ENCODE measurements at places on chromosomes 11 and 22.
A peak's percentile ranks its signal among the peaks of the same experiment; 100 is the strongest.

DNA sequence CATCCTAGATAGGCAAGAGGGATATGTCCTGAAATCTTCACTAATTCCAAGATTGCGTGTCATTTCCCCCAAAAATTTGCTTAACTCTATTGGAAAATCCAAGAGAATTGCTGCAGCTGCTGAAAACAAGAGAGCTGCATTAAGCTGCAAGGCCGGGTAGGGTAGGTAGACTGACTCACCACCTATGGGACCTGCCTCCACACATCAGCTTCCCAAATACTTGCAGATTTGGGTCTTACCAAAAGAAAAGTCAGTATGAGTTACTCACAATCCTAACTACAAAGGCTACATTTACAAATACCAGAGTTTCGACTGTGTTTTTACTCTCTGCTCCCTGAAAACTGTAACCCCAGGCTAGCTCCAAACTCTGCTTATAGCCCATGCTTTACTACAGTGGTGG lies 142.5 kb upstream of the TEAD1 start:
- peak; percentile 41 for DNase-seq

GRCh38 chr11:102469196-102469821 lies 16.7 kb upstream of the TMEM123 start:
- DNase-seq, result peak; percentile 85

DNA sequence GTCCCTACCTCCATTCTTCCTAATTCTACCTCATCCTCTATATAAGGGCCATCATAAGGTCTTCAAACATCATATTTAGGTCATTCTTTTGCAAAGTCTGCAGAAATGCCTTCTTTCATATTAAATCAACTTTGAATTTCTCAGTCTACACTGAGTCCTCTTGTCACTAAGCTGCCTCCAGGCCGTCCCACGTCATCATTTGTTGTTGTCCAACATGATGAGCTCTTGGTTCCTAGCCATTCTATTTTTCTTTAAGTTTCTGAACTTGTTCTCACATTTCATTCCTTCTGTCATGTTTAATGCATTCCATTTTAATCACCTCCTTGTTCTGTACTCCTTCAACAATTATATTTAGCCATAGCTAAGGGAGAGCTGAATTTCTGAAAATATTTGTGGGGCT lies 59.2 kb upstream of the PGR start:
- no peak for DNase-seq

- DNase-seq, result no peak
Measured at GRCh38 chr22:48607901-48608662, 1219.6 kb downstream of the BRD1 start.

DNA sequence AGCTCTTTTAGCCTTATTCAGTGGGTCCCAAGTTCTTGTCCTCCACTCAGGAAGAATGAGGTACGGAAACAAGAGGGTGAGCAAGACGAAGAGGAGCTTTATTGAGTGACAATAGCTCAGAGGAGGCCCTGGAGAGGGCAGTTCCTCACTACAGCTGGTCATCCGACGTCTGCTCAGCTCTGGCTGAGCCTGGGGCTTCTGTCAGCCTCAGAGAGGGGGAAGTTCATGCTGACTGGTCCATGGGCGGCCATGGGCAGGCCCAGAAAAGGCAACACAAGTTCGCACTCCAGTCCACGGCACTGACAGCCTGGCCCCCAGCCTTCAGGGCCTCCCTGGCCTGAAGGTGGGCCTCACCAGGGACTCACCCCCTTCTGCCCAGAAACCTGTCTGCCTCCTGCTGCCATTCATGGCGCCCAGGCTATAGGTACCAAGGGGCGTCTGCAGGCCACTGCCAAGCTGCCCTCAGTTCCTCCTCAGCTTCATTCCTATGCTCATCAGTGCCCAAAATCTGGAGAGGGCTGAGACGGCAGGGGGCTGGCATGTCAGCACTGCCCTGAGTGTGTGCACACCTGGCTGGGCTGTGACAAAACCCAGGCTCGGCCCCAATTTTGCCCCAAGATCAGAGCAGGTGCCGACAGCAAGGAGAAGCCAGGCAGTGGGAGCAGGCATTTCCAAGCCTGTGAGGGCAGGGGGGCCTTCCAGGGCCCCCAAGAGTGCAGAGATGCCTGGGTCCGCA lies 21.7 kb upstream of the KIAA0930 start:
- DNase-seq, result no peak

DNA sequence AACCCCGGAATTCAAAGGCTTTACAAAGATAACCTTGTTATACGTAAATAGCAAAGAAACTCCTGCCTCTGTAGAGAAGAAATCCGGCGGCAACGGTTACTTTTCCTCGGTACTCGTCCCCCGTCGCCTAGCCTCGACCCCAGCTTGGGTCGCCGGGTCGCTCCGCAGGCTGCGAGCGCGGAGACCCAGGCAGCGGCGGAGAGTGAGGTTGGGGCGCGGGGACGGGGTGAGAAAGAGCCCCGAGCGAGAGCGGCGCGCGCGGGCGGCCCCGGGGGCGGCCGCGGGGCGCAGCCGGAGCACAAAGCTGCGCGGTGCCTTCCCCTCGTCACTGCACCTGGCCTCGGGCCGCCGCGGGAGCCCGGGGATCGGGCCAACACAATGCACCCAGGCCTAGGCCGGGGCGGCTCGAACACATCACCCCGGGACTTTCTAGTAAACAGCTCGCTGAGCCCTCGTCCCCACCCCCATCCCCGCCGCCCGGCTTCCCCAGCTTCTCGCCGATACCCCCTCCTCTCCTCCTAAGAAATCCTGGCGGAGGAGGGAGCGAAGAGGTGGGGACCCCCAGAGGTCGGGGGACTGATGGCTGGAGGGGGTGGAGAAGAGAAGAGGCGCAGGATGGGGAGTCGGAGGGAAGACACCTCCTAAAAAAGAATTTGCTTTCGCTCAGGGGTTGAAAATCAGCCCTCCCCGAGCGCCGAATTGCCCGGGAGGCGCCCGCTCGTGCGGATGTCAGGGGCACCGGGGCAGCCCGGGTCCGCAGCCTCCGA lies 845 bp downstream of the MPPED2 start:
- DNase-seq, result peak; percentile 56

GRCh38 chr22:20451920-20452319 lies 14.3 kb upstream of the SCARF2 start:
- no peak for DNase-seq

DNA sequence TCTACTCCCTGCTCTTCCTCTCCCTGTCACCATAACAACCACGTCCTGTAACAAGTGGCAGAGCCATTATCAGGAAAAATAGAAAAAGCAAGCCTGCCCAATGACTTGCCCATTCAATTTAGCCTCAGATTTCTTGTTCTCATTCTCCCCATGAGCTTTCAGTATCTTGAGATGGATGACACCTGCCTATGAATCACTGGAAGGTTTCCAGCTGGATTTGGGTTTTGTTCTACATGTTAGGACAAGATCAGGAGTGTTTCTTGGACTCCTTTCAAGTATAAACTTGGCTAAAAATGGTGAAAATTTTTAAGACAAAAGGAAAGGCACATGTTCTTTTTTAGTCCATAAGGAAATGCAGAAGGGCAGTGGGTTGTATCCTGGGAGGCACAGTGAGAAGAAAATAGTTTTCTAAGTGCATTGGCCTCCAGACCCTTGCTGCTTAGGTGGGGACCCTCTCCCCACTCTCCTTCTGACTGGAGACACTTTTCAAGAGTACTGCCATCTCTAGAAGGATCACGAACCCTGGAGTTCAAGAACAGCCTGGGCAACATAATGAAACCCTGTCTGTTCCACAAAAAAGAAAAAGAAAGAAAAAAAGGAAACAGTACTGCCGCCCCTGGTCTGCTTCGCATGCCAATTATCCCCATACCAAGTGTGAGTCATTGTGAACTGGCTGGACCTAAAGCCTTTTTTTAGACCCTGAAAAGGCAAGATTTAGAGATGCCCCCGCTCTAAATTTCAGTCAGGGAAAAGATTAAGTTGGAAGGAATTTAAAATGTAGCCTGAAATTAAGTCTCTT lies 51.0 kb downstream of the MTNR1B start:
- peak; percentile 63 for DNase-seq

DNA sequence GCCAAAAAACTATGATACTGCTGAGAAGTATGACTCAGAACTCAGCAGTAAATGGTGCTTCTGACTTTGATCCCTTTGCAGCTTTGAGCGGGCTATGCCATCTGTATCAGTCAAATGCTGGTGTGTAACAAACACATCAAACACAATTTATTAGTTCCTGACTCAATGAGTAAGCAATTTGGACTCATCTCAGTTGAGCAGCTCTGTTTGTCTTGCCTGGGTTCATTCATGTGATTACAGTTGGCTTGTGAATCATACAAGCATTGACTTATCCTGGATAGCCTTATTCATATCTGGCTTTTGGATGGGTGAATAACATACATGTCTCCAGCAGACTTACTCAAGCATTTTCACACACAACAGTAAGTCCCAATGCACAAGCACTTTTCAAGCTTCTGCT lies 858.8 kb downstream of the METTL15 start:
- DNase-seq, result no peak

DNA sequence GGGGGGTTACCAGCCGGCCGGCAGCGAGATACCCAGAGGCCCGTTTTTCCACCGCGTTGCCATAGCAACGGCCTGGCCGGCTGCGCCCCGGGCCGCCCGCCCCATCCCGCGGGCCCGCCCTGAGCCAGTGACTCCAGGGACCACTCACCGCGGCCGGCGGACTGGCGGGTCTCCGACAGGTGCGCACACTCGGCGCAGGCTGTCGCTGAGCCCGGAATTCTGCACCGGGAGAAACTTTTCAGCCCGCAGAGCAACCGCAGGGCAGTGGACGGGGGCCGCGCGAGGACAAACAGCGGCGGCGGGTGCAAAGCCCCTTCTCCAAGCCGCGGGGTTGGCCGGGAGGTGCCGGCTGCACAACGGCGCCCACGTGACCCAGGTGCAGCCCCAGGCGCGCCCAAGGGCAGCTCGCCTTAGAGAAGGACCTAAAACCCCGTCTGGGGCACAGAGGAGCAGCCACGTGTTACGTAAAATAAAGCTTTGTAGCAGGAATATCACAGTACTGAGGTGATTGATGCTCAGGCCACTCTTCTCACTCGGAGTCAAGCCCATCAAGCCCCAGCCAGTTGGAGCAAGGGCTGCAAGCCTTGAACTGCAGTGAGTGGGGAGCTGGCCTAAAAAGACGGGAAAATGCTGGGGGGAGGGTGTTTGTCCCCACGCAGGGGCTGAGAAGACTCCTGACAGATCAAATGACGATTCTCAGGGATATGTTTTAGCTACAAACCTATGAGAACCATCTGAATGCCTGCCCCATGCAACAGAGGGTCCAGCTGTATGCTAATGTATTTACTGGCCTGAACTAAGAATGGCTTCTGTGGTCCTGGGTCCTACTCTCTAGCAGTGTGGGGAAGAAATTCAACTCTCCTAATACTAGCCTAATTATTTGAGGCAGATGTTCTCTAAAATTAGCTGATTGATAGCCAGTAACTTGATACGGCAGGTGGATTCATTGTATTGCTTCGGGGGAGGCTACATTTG lies at the start of gene STK33:
TSS of gene STK33 (minus strand) at position 294 of the 975 bp plus-strand sequence. CDS start 119,323 bp downstream, outside the sequence.
- peak; percentile 73 for DNase-seq

DNA sequence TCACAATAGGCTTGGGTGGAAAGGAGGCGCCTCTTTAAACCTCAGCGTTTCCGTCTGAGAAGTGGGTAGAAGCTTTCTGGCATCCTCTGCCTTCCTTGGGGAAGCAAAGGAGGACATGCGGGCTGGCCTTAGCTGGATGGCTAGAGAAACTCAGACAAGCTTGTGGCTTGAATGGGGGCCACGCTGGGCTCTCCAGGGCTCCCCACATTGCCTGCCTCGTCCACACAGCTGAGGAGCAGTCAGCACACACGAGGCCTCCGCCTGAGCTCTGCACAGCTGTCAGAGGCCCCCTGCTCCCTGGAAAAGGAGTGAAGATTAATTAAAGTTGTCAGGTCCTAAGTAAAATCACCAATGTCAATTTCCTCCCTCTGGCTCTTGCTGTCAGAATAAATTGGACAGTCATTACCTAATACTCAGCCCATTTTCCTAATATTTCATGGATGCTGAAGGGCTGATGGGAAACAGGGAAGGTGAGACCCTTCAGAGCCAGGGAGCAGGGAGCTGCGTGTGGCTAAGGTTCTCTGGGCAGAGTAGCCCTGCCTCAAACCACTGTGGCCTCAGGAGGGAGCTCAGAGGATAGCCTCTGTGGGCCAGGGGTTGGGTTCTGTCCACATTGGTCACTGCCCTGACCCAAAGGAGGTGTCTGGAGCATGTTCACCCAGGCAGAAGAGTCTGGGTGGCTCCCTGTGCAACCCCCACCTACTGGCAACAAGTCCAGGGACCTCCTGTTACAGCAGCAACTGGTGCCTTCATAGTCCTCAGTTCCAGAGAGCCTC lies 118.3 kb upstream of the CD82 start:
- peak; percentile 28 for DNase-seq

DNA sequence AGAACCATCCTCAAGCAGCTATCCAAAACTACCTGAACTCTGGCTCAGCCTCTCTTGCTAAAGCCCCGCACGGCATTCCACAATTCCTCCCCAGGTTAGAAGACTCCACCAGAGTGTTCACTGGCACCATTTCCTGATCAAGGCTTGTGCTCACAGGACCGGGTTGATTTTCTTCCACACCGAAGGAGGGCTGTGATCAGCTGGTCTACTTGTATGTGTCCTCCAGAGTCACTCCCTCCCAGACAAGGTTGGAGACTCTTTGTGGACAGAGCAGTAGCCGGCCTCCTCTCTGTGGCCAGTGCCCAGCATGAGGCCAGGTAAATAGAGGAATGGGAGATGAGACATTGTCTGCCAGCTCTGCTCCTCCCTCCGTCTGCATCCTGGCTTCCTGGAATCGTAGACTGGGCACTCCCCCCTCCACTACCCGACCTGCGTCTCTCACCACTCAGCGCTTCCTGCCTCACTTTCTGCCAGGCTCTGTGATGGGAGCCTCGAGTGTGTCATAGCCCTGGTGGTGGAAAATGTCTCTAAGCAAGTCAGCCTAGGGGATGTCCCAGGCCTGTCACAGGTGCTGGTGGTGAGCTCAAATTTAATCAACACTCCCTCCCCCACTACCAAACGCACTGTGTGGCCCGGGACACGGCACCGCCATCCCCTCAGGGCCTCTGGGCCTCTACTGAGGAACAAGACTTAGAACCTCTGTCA lies 12.5 kb upstream of the TMPRSS6 start:
- peak; percentile 78 for DNase-seq

GRCh38 chr22:43507235-43507634 lies 95.4 kb downstream of the MPPED1 start:
- no peak for DNase-seq

DNA sequence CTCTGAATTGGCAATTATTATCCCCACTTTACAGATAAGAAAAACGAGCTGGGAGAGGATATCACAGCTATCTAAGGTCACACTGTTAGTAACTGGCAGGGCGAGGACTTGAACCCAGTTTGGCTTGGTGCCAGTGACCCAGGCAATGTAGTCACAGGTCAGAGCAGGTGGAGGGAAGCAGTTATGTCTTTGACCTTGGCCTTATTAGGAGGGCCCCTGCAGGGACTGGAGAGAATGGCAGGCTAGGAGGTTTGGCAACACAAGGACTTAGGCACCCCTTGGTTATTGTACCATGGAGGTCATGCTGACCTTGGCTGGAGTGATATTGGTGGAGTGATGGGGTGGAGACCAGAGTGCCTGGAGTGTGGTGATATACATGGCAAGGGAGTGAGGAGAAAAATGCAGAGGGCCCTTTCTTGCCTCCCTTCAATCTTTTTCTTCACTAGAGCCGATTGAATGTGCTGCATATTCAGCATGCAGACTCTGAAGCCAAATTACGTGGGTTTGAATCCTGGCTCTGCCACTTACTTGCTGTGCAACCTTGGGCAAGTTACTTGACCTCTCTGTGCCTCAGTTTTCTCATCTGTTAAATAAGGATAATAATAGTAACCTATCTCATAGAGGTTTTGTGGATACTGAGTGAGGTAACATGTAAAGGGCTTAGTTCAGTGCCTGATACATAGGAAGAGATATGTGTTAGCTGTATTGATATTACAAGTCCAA lies 92.7 kb upstream of the TBCEL start:
- no peak for DNase-seq

GRCh38 chr22:45273452-45274075 lies 11.2 kb upstream of the UPK3A start:
- peak; percentile 43 for DNase-seq

- no peak for DNase-seq
Measured at GRCh38 chr11:107783121-107783520, 71.3 kb upstream of the SLN start.
